GM04503 (cell line): ENCODE measurements at places on chromosomes 2 and 18.
A peak's percentile ranks its signal among the peaks of the same experiment; 100 is the strongest.

DNA sequence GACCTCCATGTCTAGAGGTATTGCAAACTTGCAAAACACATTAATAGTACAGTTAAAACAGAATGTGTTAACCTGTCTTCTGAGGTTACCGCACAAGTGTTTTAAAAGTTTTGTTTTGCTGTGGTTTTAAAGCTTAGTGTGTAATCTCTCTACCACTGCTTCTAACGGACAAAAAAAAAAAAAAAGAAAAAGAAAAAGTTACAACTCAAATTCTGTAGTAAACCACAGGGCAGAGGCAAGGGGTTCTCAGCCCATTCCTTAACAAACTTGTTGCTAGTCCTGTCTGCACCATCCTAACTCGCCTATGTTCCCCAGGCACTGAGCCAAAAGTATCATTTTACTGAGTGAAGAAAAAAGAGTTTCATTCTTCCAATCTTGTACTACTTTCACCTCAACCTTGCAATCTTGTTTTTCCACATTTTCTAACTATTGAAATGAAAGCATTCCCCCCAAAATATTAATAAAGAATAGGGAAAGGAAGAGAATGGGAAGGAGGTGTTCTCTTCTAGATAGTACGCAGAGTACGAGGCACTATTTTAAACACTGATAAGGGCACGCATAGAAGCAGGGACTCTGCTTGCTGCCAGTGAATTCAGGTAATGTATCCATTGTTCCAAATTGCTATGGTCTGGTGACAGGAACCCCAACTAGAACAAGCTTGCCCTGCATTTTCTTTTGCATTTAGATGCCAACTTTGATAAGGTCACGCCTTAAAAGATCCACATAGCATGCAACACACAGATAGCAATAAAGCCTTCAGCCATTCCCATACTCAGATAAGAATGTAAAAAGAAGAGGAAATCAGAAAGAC is 47.1 kb downstream of the IKZF2 start:
- no peak for DNase-seq

- no peak for DNase-seq
Measured at GRCh38 chr2:8679827-8680731, 1.8 kb upstream of the ID2 start.

DNA sequence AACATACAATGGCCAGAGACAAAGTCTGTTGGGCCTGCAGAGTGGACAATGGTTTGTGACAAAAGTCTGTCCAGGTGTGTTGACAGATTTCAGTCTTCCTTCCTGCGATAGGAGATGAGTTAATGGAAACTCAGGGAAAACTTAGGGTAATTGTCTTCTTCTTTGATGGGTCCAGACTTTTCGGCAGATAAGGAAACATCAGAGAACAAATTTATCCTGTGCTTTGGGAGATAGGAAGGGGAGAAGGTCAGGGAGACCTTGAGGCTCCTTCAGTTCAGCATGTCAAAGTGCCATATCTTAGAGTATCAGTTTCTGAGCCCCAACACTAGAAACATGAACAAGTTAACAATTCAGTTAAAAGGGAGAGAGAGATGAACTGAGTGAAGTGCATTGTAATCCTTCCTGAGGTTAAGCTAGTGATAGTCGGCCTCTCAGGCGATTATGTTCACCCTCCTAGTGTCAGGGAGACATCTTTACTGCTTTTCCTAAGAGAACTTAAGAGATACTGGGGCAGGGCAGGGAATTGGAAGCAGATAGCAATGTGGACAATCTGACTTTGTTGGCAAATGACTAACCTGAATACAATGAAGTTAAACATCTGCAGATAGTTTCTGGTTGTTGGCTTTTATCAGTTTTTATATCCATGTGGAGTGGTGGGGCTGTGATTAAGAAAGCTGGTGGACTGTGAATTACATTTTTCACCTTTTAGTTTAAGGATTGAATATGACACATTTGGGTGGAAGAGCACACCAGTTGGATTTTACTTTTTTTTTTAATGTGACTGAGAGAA is 248.8 kb upstream of the FN1 start:
- DNase-seq = peak; percentile 78

- peak; percentile 45 for DNase-seq
Measured at GRCh38 chr2:10220902-10221391, 81.8 kb upstream of the HPCAL1 start.

DNA sequence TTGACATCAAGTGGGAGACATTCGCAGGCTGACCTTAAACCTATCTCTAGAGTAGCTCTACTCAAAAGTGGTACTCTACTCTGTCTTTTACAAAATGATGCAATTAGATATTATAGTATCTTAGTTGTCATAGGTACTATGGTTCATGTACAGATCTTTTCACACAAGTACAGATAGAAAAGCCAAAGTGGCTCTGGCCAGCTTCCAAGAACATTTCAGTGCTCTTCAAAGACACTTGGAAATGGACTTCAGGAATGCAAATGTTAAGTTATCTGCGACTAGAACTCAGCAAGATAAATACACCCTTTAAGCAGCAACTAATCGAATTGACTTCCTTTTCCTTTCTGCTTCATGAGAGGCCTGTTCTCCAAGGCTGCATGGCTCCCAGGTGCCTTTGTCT is 718.7 kb upstream of the FAM98A start:
- DNase-seq = no peak

DNA sequence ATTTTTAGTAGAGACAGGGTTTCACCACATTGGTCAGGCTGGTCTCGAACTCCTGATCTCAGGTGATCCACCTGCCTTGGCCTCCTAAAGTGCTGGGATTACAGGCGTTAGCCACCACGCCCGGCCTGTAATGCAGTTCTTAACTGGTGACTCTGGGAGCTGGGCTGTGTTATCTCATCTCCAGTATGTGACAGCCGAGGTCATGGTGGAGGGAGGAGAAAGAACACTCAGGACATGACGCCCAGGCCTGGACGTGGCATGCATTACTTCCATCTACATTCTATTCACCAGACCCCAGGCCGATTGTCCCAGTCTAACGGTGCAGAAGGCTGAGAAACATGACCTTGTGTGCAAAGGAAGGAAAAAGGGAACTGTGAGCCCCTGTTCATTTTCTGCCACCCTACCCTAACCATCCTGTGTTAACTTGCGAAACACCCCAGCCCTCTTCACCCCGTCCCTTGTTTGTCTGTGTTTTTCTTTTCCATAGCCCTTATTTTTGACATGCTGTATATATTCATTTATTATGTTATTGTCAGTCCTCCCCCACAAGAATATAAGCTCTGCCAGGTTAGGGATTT is 88.1 kb upstream of the ASAP2 start:
- no peak for DNase-seq

GRCh38 chr18:21575656-21576055 is 24.8 kb downstream of the ESCO1 start:
- no peak for DNase-seq

GRCh38 chr18:46164920-46165319 is 60.7 kb downstream of the HAUS1 start:
- no peak for DNase-seq

DNA sequence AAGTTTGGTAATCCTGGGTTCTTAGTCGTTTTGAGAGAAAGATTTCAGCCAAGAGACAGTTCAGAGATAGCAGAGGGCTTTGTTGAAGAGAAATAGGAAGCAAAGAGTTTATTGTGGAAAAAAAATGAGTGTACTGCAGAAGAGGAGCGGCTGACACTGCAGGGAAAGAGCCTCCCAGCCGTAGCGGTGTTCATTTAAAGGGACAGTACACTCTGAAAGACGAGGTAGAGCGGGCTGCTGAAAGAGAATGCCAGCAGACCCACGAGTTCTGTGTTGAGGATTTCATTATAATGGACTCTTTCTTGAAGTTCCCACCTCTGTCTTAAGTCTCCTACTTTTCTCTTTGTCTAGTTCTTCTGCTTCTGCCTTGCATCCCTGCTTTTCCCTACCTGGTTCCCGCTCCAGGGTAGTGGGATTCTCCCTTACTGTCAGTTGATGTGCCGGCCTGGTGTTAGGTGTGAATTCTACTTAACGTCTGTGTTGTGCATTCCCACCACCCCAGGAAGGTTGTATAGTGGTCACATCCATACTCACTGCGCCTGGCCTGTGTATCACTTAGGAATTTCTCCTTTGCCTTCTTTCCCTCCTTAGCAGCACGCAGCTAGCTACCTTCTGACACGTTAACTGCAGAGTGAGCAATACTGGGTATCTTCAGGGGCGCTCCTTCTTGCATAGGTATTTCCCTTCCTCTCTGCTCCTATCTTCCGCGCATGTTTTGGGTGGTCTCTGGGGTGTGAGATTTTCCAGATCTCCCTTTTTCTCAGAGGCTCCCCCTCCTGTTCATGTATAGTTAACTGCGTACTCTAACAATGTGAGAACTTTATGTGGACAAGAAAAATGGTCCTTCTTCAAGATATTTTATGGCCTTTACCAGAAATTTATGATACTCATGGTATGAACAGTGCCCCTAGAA is 164.5 kb downstream of the PTH2R start:
- no peak for DNase-seq

DNA sequence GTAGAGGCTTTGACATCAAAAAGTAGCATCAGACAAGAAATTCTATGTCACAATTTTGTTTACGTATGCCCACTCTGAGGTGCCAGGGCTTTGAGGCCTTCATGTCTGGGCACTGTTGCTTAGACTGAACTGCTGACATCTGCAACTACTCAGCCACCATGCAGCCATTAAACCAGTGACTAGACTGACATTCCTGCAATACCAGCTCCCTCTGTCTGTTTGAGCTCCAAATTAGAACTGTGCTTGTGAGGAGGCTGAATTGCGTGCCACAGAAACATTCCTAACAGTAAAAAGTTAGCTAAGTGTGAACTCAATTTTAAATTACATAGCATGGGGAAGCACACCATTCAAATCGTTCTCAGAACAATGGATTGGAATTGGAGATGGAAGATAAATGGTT is 163.2 kb downstream of the INSIG2 start:
- DNase-seq = peak; percentile 90

- no peak for DNase-seq
Measured at GRCh38 chr2:44498551-44498950, 136.8 kb downstream of the CAMKMT start.

DNA sequence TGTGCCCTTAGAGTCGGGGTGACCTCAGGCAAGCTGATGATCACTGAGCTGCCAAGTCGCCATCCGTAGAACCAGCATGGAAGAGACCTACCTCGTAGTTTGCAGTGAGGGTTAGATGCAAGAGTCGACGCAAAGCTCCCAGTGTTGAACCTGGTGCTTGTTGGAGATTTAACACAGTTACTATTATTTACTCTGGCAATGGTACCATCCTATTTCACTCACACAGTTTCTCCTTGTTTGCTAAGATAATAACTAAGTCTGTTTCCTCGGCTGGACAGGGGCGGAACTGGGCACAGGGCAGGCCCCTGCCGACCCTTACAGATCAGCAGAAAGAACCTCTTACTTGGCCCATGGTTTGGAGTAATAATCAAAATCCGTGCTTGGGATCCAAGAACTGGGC is 85.5 kb downstream of the ACAA2 start:
- DNase-seq = no peak

DNA sequence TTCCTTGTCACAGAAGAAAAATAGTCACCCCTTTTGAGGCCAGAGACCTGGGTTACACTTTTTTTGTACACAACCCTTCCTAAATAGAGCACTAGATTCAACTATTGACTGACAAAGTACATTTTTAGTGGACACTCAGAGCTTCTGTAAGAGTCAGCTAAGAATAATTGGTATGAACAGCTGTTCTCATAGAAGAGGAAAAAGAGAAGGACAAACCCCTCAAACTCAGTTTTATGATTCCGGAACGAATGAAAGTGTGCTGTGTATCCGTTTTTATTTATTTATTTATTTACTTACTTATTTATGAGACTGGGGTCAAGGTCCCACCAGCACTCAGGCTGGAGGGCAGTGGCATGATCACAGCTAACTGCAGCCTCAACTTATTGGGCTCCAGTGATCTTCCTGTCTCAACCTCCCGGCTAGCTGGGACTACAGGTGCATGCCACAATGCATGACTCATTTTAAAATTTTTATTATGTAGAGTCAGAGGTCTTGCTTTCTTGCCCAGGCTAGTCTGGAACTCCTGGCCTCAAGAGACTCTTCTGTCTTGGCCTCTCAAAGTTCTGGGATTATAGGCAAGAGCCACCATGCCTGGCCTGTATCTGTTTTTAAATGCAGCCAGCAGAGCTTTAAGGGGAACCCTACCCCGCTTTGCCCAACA is 36.0 kb upstream of the FZD5 start:
- no peak for DNase-seq

DNA sequence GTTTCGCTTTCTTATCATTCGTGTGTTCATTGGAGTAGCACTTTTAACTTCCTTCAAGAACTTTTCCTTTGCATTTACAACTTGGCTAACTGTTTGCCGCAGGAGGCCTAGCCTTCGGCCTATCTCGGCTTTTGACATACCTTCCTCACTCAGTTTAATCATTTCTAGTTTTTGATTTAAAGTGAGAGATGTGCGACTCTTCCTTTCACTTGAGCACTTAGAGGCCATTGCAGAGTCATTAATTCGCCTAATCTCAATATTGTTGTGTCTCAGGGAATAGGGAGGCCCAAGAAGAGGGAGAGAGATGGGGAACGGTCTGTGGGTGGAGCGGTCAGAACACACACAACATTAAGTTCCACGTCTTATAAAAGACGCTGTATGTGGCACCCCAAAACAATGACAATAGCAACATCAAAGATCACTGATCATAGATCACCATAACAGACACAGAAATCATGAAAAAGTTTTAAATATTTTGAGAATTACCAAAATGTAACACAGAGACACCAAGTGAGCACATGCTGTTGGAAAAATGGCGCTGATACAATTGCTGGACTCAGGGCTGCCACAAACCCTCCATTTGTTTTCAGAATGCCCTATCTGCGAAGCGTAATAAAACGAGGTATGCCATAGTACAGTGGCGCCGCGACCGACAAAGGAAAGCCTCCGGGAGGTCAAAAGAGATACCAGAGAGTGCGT is 553 bp downstream of the TIGD1 start:
- no peak for DNase-seq

- peak; percentile 71 for DNase-seq
Measured at GRCh38 chr2:43458014-43458628, 137.7 kb downstream of the THADA start.

GRCh38 chr18:2723207-2723606 is 67.7 kb downstream of the SMCHD1 start:
- no peak for DNase-seq

- DNase-seq = no peak
Measured at GRCh38 chr2:159851941-159852340, 53.9 kb upstream of the CD302 start.

DNA sequence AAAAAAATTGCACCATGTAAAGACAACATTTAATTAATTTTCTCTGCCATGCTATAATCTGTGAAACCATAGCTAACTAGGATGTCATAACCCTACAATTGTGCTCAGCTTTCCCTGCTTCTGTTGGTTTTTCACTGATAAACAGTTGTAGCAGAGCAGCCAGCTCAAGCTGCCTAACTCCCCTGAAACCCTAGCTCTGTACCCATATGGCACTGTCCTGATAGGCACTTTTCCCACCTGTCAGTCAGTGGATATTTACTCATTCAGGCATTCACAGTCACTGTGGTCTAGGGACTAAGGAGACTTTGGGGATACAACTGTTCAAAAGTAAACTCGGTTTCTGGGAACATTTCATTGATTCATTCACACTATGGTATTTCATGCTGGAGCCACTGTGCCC is 407.0 kb downstream of the DSEL start:
- DNase-seq = no peak
